ENCODE measurements at places on chromosomes 6 and 20.

DNA sequence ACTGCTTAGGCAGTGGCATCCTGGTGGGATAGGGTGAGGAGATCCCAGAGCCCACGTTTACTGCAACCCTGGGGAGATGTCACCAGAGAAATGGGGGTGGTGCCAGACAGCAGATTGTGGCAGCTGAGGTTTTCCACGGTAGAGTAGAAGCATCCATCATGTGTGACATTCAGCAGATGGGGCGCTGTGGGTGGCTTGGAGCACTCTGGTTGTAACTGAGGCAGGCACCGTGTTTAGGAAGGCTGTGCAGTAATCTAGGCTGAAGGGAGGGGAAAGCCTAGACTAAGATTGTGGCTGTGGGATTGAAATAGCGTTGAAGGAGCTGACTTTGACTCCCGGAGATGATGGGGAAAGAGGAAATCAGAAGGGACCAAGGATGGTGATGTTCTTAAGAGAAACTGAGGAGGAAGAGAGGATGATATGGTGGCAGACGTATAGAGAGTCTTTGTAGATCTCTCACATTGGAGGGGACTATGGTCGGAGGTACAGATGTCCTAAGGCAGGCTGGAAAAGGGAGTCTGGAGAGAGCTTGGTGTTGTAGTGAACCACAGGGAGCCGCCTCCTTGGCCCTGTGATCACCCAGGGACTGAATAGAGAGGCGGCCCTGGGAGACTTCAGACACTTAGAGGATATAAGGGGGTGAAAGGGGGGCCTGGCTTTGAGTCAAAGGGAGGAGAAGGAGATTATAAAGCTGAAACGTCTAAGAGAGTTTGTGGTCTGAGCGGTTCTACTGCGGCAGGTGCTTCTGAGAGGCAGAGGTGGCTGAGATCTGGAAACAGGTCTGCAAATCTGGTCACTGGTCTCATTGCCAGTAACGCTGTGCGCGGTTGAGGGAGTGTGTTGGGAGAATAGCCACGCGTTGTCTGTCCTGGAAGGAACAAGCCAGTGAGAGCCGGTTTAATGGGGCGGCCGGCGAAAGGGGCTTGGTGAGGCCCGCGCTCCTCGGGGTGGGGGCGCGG, 792 bp upstream of the MICA start:
- no peak for DNase-seq

DNA sequence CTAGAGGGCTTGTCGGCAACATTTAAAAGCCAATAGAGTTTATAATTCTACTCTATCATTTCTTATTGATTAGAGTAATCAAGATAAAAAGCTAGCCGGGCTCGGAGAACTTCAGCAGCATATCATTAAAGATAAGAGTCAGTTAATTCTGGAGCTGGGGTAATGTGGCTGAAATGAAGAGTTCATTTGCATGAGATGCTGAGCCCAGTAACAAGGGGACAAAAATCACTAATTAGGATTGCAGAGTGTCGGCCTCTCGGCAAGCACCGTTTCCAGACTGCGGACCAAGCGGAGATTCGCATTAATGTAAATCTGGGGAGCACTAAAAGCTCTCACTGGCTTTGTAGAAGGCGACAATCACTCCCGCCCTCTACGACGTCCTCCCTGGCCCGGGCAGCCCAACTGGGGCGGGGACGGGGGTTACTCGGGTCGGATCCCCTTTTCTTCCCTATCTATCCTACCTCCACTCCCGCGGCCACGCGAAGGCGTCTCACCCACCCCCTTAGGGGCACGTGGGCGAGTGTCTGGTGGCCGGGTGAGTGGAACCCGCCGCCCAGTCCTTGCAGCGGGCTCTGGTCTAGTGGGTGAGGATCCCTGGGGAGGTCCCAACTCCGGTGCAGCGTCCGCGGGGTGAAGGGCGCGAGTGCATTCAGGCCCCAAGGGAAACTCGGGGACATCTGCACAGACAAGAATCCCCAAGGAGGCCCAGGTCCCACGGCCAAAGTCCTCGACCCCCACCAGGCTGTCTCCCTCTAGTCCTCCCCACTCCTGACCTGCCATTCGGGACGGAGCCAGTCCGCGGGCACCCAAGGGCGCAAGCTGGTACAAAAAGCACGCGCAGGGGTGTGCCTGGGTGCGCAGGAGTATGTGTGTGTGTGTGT, 42.2 kb upstream of the OSTM1 start:
- DNase-seq = no peak

GRCh38 chr6:109449795-109450673, 5.5 kb downstream of the MICAL1 start:
- no peak for DNase-seq

- DNase-seq = peak; percentile 45
Measured at GRCh38 chr20:57990396-57990987, 238.0 kb downstream of the ANKRD60 start.

GRCh38 chr6:159436581-159436980, 256.5 kb downstream of the SOD2 start:
- no peak for DNase-seq

DNA sequence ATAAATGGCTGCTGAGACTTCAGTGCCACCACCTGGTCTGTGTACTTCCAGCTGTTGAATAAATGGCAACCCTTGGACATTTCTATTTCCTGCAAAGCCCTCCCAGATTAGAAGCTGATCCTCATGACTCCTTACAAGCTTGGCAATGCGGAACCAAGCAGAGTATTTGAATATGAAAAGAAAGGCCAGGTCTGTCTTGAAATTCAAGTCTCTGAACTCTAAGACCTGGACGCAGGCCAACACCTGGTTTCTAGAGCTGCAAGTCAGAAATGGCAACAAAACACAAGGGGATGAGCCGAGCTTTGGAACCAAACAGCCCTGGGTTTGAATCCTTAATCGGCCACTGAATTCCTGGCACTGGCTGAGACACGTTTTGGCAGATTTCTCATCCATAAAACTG, 353.4 kb downstream of the PTPRT start:
- DNase-seq = no peak

DNA sequence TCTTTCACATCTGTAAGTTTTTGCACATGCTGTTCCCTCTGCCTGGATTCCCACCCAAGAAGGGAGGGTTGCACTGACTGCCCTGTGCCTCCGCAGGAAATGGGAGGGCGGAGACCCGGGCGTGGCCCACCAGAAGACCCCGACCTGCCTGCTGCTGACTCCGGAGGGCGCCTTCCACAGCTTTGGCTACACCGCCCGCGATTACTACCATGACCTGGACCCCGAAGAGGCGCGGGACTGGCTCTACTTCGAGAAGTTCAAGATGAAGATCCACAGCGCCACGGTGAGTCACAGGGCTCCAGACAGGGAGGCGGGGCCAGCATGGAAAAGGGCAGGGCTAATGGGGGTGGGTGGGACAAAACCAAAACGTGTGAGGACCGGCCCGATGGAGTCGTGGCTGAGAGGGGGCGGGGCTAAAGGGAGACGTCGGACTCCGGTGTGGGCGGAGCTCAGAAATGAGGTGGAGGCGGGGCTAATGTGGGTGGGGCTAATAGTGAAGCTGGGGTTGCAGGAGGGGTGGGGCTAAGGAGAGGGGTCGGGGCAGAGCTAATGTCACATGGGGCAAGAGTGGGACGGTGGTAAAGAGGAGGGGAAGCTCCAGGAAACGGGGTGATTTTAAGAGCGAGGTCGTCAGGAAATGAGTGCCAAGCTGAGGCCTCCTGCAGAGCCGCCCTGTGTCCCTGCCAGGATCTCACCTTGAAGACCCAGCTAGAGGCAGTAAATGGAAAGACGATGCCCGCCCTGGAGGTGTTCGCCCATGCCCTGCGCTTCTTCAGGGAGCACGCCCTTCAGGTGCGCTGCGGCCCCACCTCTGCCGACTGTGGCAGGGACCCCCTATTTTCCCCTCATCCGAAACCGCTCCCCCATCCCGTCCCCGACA, 12.6 kb downstream of the HSPA12B start:
- DNase-seq = peak; percentile 68

- DNase-seq = no peak
Measured at GRCh38 chr6:142903812-142904211, 41.2 kb downstream of the HIVEP2 start.

DNA sequence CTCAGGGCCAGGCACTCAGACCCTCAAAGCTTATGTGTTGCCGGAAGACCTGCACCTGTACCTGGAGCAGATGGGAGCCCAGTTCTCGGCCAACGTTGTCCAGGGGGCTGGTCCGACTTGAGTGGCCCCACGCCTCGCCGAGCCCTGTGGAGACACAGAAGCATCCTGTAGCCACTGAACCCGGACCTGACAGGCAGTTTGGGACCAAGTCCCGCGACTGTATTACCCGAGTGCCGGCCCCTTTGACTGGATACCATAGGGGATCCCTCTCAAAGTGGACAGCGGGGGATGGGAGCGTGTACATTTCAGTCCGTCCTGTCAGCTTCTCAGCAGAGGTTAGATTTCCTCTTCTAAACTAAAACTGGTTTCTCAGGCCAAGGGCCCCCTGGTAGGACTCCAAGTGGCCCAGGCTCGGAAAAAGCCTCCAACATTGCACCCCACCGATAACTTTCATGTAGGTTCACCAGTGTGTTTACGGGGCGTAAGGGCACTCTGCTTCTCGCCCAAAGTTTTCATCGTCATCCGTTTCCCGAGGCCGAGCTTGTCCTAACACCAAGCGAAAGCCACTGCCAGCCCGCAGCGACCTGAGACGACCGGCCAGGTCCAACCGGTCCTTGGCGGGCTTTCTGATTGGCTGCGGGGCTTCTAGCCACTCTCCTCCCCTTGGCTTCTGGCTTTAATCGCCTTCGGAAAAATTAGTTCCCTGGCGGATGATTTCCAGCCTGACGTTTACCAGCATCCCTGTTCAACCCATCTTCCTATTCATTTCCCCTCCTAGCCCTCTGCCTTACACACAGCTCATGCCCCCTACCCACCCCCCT, 10.8 kb downstream of the SIM1 start:
- DNase-seq = no peak

GRCh38 chr6:37187321-37188022, 17.5 kb downstream of the PIM1 start:
- no peak for DNase-seq

DNA sequence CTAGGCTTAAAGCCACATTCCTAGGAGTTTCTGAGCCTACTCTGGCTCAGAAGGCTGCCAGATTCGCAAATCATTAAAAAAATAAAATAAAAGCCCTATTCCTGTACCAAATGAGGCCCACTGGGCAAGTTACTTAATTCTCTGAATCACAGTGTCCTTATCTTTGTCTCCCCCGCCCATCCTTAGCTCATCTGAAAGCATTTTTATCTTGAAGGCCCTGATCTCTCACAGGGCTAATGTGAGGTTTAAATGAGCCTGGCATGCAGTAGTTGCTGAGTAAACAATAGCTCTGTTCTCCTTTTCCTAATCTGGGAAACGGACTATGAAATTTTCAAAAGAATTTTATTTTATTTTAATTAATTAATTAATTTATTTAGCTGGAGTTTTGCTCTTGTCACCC, 2.1 kb upstream of the ZBTB12 start:
- DNase-seq = no peak

DNA sequence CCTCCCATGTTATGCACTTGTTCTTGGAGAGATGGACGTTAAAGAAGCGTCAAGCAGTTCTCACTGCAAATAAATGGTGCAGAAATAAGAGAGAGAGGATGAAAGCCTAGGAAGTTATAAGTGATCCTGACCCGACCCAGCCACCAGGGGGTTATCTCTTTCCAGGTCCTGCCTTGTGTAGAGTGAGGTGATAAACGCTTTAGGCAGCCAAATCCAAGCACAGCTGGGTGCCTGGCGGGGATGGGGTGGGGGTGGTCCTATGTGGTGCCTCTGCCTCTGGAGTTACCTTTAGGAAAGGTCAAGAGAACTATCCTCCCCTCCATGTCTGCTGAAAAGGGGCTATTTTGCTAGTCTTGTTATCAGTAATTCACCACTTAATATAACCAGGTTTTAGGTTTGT, 9.2 kb upstream of the TFAP2A start:
- no peak for DNase-seq

DNA sequence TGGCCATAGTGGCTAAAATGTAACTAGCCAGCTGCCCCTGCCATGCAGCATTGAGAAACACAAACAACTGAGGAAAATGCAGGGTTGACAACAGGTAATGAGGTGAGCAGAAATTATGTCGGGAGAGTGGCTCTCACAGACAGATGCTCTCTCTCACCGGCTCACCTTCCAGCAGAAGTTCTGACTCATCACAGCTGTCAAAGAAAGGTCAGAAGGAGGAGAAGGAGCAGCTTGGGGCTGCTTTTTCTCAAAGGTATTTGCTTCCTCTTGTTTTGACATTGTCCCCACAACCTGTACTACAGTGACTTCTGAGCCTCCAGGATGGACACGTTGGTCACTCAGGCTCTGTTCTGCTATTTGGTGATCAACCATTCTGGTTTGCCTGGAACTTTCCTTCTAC, 190.5 kb upstream of the HEY2 start:
- DNase-seq = no peak

GRCh38 chr6:131043902-131044447, 19.1 kb downstream of the EPB41L2 start:
- DNase-seq = no peak

DNA sequence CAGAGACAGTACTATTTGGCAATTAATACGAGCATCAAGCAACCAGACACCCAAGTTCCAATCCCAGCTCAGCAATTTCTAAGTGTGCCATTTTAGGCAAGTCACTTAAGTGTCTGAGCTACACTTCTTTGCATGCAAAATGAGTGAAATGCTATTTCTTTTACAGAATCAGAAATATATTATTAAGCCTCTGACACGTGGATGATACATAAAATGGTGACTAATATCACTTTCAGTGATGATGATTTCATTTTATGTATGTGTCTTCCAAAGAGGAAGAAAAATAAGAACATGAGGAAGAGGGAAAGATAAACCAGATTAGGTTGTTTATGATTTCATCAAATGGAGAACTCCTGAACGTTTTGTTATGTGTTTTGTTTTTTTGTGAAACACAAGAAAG, 158.6 kb downstream of the TSHZ2 start:
- no peak for DNase-seq

- no peak for DNase-seq
Measured at GRCh38 chr6:42974919-42975505, 4.0 kb downstream of the PEX6 start.

GRCh38 chr6:25302677-25303128, 23.5 kb downstream of the CARMIL1 start:
- no peak for DNase-seq

DNA sequence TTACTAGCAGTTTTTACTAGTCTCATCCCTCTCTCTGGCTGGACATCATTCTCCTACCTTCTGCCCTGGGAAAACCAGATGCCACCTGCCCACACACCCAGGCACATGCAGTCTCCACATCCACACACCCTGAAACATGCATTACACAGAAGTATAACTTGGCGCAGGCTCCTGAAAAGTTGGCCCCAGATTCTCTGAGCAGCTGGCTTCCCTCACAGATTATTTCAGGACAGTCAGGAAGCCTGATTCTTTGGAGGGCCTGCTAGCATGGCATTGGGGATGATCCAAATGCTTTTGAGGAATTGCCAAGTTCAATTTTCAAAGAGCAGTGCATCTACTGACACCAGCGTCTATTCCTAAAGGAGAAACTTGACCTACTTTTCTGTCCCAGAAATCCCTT, 27.8 kb upstream of the KIF16B start:
- no peak for DNase-seq

- no peak for DNase-seq
Measured at GRCh38 chr6:7811441-7811840, 85.5 kb downstream of the BMP6 start.

- DNase-seq = no peak
Measured at GRCh38 chr20:61119273-61119672, 132.8 kb upstream of the CDH4 start.
